Activated CD4-positive, CD25-positive, alpha-beta regulatory T cell (primary cell): ENCODE measurements at places on chromosomes 1 and 21.

DNA sequence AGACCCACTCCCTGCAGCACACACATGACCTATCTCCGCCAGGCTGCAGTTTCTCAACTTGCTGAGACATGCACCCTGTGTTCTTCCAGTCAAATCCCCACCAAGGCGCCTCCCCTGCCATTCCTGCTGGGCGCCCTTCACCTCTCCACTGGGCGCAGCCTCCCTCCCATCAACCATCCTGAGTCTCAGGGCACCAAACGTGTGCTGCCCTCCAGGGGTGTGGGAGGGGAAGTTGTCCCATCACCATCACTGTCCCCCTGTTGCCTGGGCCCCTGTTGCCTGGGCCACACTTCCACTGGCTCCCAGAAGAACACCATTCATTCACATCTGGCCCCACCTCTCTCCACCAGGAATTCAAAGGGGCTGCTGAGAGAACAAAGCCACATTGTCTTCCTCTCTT lies 44.9 kb upstream of the EFHD2 start:
- DNase-seq = no peak

DNA sequence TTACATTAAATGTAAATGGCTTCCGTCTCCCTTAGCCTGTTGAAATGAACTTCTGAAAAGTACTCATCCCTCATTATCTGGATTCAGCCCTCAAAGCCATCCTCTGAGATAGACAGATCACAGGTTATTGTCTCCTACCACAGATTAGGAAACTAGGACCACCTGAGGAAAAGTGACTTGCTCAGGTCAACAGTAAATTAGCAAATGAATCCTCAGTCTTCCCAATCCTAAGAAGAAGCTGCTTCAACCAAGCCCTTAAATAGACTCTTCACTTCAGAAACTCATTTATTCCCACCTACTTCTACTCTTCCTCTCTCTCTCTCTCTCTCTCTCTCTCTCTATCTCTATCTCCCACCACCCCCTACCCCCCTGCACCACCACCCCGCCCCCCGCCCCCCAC lies 152.3 kb downstream of the DMRTA2 start:
- DNase-seq = no peak

DNA sequence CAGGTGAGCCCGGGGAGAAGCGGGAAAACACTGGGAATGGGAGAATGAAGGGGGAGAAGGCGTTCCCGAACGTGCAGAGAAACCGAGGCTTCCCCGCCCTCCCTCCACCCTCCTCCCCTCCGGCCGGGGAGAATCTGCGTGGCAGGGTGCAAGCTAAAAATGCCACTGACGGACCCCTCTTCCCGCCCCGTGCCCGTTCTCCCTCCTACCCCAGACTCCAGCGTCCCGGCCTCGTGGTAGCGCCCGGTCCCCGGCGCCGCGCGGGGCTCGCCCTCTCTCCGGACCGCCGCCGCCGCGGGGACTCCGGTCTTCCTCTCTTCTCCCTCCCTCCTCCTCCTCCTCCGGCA lies 81.6 kb upstream of the AK4 start:
- DNase-seq = no peak

DNA sequence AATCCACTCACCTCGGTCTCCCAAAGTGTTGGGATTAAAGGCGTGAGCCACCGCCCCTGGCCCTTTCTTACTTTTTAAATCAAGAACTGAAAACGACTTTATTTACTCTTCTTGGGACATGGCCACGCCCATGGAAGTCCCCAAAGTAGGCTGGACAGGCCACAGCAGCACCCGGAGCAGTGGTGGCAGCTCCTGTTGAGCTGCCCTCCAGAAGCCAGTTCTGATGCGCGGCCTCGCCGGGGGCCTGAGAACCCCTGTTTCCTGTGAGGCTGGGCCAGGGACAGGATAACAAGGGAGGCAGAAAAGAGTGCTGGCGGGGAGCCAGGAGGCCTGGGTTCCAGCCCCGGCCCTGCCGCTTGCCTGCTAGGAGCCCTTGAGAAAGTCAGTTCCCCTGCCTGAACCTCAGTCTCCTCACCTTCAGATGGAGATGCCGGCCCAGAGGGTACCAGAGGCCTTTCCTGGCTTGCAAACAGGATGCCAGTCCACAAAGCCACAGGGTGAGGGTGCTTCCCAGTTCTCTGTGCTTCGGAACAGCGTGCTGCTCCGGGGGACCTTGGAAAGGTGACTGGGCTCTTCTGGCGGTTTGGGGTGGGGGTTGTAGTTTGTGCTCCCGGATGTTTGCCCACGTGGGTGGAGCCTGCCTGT lies 59.4 kb downstream of the RUNX3 start:
- DNase-seq = no peak

GRCh38 chr1:208122612-208123358 lies 121.4 kb downstream of the PLXNA2 start:
- DNase-seq = no peak

GRCh38 chr1:244002721-244003120 lies 48.4 kb upstream of the ZBTB18 start:
- DNase-seq = no peak

GRCh38 chr1:245978915-245979314 lies 528.2 kb downstream of the SMYD3 start:
- no peak for DNase-seq

DNA sequence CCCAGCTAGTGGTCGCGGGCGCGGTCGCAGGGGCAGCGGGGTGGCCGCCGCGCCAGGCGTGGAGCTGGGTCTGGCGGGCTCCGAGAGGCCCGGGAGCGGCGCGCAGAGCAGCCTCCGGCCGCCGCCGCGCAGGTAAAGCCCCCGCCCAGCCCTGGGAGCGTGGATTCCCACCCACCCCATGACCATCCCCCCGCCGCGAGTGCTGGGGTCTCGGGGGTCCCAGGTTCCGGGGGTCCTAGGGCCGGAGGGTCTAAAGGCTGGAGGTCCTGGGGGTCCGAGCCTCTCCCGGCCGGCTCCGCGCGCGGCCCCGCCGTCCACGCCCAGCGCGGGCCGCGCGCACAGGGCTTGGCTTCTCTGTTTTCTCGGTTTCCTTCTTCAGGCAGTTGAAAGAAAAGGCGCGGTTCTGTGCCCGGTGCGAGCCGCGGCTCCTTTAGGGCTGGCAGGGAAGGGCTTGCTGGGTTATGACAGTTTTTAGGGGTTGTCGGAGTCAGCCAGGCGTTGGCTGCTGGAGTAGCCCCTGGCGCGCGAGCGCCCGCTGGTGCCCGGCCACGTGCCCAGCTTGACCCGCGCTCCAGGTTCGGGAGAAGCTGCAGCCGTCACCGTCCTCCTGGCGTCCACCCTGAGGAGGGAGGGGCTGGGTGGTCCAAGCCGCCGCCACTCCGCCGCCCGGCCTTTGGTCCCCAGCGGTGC lies 359 bp downstream of the LRRC3 start:
- DNase-seq = no peak
